CD8-positive, alpha-beta T cell (primary cell): ENCODE measurements at places on chromosomes 12 and 14.

- no peak for DNase-seq
Observed at GRCh38 chr14:93522221-93522620, 91.5 kb downstream of the UNC79 start.

DNA sequence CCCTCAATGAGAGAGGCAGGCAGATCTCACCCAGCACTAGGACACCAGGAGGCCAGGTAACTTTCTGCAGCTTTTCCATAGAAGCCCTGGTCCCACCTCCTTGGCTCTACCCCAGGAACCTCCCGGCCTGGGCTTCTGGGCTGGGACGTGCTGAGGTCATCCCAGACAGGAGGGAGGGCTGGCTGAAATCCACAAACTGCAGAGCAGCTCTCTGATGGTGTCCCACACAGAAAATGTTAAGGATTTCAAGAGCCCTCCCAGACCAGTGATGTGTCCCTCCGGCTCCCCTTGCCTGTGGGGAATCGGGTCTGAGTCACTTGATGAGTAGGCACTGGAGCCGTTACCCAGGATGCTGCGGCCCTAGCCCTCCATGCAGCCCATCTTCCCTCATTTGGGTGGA lies 124.1 kb downstream of the ESRRB start:
- no peak for DNase-seq

DNA sequence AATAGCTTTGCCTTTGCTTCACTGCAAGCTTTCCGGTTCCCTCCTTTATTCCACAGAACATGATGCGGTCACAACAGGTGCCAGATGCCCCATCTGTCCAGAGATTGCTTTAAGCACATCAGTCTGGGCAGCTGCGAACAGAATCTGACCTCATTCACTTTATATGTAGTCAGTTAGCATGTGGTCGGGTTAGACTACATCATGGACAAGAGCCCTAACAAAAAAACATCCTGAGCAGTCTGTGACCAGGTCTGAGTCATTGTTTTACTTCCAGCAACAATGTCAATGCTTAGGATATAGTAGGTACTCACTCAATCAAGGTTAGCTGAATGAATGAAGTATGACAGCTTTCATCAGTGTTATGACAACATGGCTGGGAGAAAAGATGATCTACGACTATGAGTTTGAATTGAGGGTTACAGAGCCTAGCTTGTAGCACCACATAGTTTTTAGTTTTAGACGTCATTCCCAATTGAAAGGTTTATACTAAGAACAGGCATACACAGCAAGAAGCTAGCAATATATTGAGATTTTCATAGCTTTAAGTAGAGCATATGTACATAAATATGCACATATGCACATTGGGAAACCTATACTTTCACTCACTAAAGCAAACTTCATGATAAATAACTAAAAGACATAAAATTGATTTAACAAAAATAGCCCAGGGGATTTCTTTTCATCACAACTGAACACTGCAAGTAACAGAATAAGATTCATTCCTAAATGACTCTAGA lies 64.2 kb upstream of the TMCC3 start:
- DNase-seq, result no peak

GRCh38 chr14:61536661-61537562 lies 158.4 kb upstream of the HIF1A start:
- no peak for DNase-seq

GRCh38 chr14:81303258-81303935 lies 82.6 kb upstream of the GTF2A1 start:
- DNase-seq, result peak; percentile 18
